ENCODE measurements at places on chromosomes 3 and 15.

DNA sequence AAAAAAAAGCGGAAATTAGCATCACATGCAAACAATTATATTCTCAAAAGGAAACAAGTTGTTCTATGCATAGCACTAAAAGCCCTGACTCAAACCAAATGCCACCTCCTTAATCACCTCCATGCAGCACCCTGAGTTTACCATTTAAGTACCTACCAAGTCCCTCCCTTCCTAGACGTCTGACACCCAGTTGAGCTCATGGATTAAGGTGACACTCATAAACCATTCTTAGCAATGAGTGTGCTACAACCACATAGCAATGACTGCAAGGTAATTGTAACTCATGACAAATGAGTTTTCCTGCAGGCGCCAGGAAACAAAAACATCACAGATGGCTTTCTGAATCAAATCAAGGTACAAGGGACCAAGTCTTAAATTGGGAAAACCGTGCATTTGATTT, 32.0 kb downstream of the WWTR1 start:
- DNase-seq, result peak; percentile 60

DNA sequence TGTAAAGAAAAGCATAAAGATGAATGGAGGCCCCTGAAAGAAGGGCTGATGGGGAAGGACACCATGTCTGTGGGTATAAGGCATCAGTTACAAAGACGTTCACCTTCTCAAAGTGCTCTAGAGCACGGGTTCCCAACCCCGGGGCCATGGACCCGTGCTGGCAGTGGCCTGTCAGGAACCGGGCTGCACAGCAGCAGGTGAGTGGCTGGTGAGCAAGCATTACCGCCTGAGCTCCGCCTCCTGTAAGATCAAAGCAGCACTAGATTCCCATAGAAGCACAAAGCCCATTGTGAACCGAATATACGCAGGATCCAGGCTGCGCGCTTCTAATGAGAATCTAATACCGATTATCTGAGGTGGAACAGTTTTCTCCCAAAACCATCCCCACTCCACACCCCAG, 25.7 kb downstream of the MYO1E start:
- no peak for DNase-seq

- DNase-seq, result peak; percentile 32
Measured at GRCh38 chr15:67863442-67863987, 23.7 kb upstream of the RNU6-1 start.

DNA sequence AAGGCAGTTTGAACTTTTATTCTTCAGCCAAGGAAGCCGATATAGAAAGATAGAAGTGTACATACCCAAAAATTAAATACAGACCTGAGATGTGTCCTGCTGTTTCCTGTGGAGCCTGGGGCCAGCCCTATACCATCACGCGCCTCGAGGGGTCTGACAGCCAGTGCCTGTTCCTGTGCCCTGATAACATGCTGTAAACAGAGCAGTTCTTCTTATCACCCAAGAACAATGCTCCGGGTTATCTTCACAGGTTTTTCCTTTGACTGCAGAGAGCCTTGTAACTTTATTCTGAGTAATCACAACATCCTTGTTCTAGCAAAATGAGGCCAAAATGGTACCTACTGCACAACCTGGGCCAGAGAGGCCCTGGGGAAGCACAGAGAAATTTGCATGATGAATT, 289.7 kb upstream of the CHRM5 start:
- DNase-seq, result no peak

GRCh38 chr3:15796771-15797641, 773 bp downstream of the ANKRD28 start:
- DNase-seq, result peak; percentile 79

DNA sequence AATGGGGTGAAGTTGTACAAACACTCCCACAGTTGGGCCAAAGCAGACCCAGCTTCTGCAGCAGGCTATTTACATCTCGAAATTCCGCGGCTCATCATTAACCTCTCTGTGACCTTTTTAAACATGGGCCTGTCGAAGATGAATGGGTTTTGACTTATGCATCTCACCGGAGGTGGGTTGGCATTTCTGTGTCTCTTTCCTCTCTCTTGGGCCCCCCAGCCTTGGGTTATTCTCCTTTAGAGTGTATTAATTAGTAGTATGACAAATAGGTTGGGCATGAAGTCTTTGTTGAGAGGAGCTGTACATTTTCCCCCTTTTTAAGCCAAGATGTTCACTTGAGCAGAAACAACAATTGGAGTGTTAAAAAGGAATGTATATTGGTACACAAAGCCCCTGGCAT, 9.8 kb downstream of the SMAD6 start:
- DNase-seq, result no peak

Measured in bronchial epithelial cell (primary cell).